ENCODE measurements at places on chromosomes 4 and X.

DNA sequence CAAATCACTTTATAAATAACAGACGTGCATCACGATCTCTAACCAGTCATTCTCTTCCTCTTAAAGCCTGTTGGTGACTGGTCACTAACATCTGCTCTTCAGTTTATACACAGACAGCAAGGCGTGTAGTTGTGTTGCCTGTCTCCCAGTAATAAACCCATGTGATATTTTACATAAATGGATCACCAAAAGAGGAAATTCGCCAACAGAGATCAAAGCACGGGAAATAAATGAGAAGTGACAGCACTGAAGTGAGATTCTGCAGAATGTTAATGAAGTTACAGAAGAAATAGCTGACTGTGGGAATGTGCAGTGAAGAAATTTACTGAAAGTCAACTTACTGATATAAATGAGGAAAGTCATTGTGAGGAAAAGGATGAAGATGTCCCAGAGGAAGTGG is 47.0 kb downstream of the AFF1 start:
- no peak for DNase-seq

DNA sequence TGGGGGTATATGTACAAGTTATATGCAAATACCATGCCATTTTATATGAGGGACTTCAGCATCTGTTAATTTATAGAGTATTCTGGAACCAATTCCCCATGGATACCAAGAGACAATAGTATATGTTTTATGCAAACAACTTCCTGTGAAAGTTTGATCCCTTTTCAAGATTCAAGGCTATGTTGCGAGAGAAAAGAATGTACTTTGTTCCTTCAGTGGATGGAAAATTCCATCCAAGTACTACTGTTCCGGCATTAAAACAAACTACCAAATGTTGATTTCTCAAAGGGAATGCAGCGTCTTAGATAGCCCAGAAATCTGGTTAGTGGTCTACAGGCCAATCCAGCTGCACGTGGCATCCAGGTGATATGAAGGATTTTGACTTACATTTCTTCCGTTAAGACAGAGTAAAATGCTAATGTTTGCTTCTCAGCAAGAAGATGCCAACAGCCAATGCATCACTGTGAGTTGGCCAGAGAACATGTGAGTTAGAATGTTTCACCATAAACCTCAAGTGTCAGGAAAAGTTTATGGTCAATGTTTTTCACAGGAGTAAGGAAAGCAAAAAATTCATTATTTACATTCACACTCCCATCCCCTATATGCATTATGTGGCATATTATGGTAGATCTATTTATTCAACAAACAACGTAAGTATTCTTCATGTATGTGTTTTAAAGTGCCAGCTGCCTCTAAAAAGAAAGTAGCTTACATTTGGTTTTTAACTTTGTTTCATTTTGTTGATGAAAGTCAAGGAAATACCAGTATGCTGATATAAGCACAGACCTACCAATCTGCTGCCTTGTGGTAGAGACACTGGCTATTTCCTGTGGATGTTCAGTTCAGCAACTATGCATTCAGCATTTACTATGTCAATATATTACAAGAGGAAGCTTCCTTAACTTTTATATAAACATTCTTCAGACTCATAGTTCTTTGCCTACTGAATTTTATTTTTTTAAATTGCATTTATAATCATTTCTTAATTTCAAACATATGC is 44.4 kb downstream of the METTL14 start:
- peak; percentile 73 for DNase-seq

- peak; percentile 96 for DNase-seq
Measured at GRCh38 chr4:48913346-48913745, 6.8 kb upstream of the OCIAD2 start.

DNA sequence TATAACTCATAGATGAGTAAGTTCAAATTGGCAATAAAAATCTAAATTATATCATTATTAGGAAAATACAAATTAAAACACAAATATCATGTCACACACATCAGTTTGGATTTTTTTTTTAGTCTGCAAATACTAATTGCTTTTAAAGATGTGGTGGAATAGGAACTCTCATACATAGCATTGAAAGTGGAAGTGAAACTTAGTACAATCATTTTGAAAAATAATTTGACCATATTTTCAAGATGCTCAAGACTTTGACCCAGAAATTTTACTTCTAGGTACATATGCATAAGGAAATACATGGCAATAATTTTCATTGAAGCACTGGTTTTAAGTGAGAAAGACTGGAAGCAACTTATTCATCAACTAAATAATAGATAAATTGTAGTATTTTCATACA is 147.5 kb upstream of the SMIM31 start:
- no peak for DNase-seq

DNA sequence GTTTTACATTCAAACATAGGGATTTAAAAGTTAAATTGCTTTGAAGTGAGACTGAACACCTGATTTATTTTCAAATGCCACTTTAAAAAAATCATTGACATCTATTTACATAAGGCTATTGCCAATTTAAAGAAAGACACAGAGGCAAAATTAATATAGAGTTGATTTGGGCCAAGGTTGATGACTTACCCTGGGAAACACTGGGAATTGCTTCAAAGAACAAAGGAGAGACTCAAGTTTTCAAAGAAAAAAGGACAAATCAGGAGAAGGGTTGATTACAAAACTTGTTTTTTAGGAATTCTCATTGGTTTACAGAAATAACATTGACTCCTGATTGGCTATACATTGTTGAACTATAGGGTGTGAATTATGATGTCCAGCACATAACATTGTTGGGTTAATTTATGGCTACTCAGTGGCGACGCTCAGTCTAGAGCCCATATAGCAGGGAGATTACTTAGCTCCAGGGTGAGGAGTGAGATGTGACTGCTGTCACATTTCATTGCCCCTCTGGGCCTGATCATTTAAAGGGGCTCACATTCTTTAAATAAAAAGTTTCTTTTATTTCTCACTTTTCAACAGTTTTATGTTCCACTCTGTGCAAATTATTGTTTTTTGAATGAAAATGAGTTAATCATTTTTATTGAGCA is 184.6 kb downstream of the SPATA18 start:
- no peak for DNase-seq

GRCh38 chr4:65021737-65022136 is 612.5 kb upstream of the TECRL start:
- DNase-seq, result no peak

DNA sequence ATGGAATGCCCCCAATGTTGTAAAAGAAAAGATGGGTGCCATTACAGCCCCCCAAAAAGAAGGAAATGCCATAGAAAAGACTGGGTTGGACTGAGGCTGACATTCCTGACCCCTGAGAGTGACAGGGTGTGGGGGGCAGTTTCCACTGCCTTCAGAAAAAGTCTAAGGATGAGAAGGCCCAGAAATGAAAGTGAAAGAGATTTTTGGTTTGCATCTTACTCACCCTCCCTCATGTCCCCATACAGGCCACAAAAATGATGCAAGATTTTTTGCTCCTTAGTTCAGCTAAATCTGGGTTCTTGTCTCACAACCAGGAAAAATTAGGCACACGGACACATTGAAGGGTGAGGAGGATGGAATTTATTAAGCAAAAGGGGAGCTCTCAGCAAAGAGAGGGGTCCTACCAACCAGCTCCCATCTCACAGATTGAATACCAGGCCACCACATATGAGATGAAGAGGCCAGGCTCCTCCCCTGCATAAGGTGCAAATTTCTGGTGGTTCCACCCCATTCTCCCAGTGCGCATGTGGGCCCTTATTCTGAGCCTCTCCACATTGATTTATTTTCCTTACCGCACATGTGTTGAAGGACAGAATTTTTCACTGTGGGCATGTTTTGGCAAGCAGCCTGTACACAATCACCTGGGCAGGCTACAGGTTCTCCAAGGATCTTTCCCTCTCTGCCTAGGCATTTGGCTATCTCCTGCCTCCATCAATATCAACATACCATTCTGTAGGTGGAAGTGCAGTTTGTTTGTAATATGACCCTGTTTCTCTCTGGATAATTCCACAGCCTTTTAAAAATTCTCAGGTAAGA is 18.8 kb downstream of the PPP4R3C start:
- DNase-seq, result no peak

GRCh38 chrX:22300130-22300529 is 27.4 kb downstream of the CBLL2 start:
- peak; percentile 68 for DNase-seq

GRCh38 chrX:38992441-38993096 is 191.3 kb downstream of the MID1IP1 start:
- no peak for DNase-seq

- DNase-seq, result peak; percentile 35
Measured at GRCh38 chr4:40289366-40290188, 45.6 kb upstream of the CHRNA9 start.

- DNase-seq, result peak; percentile 75
Measured at GRCh38 chr4:141047228-141047884, 85.9 kb downstream of the RNF150 start.

DNA sequence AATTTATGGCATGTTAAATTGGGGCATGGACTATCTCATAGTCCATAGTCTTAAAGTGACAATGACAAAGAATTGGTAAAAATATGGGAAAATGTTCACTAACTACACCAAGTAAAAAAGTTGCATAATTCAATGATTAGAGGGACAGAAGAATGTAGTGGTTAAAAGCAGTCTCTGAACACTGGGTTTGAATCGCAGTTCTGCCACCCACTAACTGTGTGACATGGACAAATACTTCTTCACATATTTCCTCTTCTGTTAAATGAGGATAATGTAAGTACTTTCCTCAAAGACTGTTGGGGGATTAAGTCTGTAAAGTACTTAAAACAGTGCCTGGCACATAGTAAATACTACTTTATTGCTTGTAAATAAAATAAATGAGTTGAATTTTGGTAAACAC is 15.3 kb downstream of the COQ2 start:
- peak; percentile 33 for DNase-seq

GRCh38 chrX:57451426-57452020 is 140.3 kb upstream of the ZXDB start:
- no peak for DNase-seq

GRCh38 chr4:26015133-26015651 is 101.2 kb downstream of the SMIM20 start:
- DNase-seq, result peak; percentile 99

GRCh38 chr4:1809754-1810502 is 16.8 kb downstream of the FGFR3 start:
- no peak for DNase-seq

- peak; percentile 89 for DNase-seq
Measured at GRCh38 chr4:69054578-69055200, 41.6 kb upstream of the UGT2B7 start.

DNA sequence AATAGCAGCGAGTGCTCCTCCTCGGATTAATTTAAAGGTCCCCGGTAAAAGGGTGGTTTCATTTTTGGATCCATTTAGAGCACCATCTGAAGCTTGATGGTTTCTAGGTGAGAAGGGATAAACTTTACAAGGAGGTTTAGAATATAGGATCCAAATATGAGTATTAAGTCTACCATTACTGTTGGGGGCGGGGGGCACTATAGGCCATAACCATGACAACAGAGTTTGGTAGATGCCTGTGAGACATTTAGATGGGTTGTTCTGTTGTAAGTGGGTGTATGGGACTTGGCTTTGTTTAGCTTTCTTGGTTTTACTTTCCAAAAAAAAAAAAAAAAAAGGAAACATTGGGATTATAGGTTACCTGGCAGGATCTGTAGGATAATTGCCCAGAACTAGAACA is 92.7 kb downstream of the TENT5D start:
- DNase-seq, result no peak

- DNase-seq, result no peak
Measured at GRCh38 chrX:19627081-19627480, 111.8 kb upstream of the MAP3K15 start.

- no peak for DNase-seq
Measured at GRCh38 chr4:143451186-143451585, 62.3 kb upstream of the SMARCA5 start.

- peak; percentile 45 for DNase-seq
Measured at GRCh38 chr4:23889814-23890341, at the start of gene PPARGC1A. Gene PPARGC1A (minus strand): TSS chr4:23890047. CDS start chr4:23889957, 90 bp downstream.

- DNase-seq, result no peak
Measured at GRCh38 chrX:150361070-150361776, 1.9 kb upstream of the MAMLD1 start.

DNA sequence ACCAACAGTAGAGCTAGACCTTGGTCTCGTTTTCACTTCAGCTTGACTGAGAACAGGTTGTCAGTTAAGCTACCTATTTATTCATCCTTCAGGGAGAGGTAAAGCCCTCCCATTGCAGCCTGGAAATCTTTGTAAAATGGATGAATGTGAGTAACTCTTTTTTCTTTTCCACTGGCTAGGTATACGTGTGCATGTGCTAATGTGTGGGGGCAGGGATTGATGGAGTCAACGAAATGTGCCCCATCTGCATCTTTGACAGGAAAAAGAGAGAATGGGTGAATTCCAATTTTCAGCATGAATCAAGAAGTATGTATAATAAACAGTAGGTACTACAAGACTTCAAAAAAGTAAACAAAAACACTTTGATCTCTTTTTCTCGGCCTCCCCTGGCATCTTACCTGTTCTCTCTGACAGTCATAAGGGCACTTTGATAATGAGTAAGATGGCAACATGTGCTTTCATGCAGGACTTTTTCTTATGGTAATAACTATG is at the start of gene IL21:
IL21 (minus strand) TSS at position 51 of the 492 bp plus-strand sequence. CDS start 55 bp downstream, outside the sequence.
- DNase-seq, result no peak

DNA sequence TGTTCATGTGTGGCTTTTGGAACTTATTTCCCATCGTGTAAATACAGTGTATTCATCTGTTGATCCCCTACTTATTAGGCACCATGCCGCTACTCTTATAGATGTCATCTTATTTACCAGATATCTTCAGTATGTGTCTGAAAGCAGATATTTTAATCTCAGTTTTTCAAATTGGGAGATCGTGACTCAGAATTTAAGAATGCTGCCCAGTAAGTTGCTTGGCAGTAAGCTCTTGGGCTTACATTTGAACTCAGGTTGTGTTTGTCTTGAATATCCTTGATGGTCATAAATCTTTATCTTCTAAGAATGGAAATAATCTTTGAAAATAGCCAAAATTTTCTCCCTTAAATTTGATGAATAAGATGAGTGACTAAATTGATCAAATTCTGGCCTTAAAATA is 45.9 kb upstream of the RPA4 start:
- DNase-seq, result peak; percentile 24

All from astrocyte (in vitro differentiated cells and primary cell).